Liver (tissue), 10 donors: ENCODE measurements at places on chromosomes 1 and 21. TPM values are rescaled to one million over a fixed set of nuclear protein-coding genes. Genes with fewer than 3 reads are reported as not detected.
A peak's percentile ranks its signal among the peaks of the same experiment; 100 is the strongest.

DNA sequence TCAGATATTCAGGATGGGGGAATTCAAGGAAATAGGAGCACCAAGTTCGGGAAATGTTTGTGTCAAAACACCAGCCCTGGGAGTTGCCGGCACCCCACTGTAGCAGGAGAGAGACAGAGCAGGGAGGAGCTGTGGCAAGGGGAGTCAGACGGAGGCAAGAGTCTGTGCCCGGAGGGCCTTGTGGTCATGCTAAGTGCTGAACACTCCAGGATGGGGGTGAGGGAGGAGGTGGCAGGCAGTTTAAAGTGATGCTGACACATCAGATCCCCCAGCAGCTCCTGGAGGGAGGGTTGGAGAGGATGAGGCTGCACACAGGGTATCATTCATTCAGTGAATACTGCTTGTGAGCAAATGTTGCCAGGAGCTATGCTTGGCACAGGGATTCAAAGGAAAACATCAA, 150.3 kb upstream of the ETV3 start:
- peak; percentile 28 for DNase-seq

GRCh38 chr21:14115646-14116045, 95.1 kb downstream of the LIPI start:
- no peak for DNase-seq

DNA sequence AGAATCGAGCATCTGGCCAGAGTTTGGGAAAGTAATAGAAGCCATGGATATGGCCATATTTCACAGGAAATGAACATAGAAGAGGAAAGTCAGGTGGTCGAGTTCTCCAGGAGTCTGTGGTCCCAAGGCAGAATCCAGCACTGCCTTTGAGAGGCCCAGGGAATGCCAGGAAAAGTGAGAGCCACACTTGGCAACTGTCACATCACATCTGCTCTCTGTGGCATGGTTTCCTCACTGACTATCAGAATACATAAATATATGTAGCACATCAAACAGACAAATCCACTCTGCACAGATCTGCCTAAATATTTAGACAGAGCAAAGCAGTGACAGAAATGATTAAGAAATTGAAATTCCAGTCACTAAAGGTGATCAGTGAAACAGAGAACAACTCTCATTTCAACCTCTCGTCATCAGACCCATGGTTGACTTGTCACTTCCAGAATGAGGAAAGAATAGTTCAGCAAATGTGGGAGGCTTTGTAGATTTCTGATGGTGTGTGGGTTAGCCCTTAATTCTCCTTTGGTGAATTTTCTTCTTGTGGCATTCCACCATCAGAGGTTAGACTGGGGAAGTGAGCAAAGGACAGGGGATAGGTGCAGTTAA, 58.8 kb upstream of the MAN1A2 start:
- DNase-seq: no peak

DNA sequence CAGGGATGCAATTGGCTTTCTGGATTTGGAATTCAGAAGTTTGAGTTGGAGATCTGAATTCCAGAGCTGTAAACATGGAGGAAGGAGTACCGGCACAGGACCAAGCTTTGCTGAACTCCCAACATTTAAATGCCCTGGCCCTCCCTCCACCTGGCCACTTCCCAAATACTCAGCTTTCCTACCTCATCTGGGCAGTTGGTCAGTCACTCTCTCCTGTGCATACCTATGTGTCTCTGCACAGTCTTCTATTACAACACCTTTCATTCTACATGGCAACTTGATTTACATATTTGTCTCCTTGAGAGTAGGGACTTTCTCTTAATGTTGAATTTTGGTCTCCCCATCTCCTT, 6.1 kb upstream of the KHDRBS1 start:
- DNase-seq: no peak

GRCh38 chr1:19436716-19437476, 48.4 kb downstream of the CAPZB start:
- peak; percentile 56 for DNase-seq

AADACL3 gene
- not detected for total RNA-seq

OLIG2 gene
- total RNA-seq: not detected

LIPI gene
- total RNA-seq: not detected
